Omental fat pad (tissue), 4 donors: ENCODE measurements at places on chromosomes 2 and 18. TPM values are rescaled to one million over a fixed set of nuclear protein-coding genes. Genes with fewer than 3 reads are reported as not detected.

The CPS1 gene
- total RNA-seq, result 2.9 TPM

The ARHGAP25 gene
- total RNA-seq, result 8.4 TPM

The CTAGE1 gene
- total RNA-seq, result not detected

The SCN3A gene
- total RNA-seq, result 2.5 TPM

The CHRNA1 gene
- total RNA-seq, result not detected

The FEV gene
- not detected for total RNA-seq

The SFXN5 gene
- 15.6 TPM for total RNA-seq

The SERPINB13 gene
- total RNA-seq, result not detected

The RIT2 gene
- not detected for total RNA-seq

The BCL2L11 gene
- total RNA-seq, result 16.9 TPM

The DTYMK gene
- 16.1 TPM for total RNA-seq

The RAB17 gene
- total RNA-seq, result 8.6 TPM

The ALLC gene
- total RNA-seq, result not detected

- DNase-seq, result no peak
These were observed 37.2 kb downstream of the ANKRD12 start for GRCh38 chr18:9173770-9174233.

GRCh38 chr2:3516831-3517230 lies 2.5 kb downstream of the ADI1 start:
- DNase-seq, result no peak

GRCh38 chr18:70299393-70299792 lies 10.5 kb downstream of the SOCS6 start:
- DNase-seq, result no peak

DNA sequence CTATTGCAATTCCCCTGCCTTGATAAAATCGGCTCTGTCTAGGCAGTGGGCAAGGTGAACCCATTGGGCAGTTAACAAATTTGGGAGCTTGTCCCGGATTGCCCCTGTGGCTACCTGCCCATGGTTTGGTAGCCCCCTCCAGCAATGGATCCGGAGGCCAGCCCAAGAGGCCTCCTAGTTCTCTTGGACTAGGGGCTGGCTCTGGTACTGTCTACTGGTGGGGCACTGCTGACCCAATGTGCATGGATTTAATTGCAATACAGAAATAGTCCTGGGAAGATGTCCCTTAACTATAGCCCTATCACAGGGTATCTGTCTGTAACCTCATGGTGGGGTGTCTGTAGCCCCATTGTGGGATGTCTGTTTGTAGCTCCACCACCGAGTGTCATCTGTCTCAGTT lies 37.5 kb upstream of the SH3RF3 start:
- DNase-seq, result no peak

DNA sequence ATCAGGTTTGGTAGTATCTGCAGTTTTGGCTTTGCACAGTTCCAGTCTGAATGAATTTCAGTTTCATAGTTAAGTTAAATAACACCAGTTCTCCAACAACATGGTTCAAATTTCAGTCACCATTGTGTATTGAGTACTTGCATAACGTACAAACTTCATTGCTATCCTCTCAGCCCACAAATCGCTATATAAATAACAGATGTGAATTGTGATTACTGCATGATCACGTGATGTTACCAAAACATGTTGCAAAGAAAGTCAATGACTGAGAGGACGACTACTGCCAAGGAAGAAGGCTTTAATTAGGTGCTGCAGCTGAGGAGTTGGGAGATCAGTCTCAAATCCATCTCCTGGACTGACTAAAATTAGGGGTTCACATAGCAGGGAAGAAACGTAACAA lies 48.2 kb downstream of the COL4A4 start:
- DNase-seq, result no peak

DNA sequence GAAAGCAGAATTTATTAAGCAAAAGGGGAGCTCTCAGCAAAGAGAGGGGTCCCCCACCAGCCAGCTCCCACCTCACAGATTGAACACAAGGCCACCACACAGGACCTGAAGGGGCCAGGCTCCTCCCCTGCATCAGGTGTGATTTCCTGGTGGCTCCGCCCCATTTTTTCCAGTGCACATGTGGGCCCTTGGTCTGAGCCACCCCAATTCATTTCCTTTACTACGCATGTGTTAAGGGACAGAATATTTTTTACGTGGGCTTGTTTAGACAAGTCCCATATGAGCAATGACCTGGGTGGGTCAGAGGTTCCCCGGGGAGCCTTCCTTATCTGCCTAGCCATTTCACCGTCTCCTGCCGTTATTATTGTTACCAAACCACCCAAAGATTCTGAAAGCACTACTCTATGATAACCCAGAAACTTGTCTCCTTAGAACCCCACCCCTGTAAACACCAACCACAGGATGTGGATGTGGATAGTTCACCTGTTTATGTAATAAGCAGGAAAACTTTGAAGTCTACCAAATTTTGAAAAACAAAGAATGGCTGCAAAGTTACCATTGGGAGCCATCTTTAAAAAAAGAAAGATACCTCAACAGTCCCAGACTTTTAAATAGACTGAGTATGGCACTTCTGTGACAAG lies 191.7 kb downstream of the CD226 start:
- no peak for DNase-seq

GRCh38 chr2:227036527-227036926 lies 127.5 kb downstream of the COL4A4 start:
- DNase-seq, result no peak

- DNase-seq, result no peak
These were observed 126.0 kb downstream of the ZNF532 start for GRCh38 chr18:58990720-58991119.

DNA sequence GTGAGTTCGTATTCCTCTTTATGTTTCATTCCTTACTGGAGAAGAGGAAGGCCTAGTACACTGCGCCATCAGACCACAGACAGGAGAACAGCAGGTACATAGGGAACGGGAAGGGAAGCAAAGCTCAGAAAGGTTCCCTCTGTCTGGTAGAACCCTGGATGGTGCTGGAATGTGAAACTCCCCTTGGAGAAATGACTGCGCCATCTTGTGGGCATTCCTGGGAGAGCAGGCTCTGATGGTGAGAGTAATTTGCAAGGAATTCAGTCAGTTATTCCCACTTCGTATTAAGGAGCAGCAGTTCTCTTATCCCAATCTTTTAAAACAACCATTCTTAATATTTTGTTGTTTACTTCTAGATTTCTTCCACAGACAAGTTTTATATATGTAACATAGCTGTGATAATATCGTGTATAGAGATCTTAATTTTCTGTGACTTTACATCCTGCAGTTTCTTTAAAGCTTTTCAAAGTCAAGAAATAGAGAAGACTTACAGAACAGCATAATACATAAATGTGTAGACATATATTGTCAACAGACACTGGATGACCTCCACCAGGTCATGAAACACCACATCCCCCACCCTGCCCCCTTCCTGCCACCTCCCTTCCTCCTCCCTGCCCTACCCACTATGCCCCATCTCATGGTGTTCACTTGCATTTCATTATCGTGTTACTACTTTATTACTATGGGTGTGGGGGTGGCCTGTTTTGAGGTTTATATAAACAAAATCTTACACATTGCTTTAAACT lies 83.9 kb downstream of the ARHGEF4 start:
- DNase-seq, result peak; percentile 86

DNA sequence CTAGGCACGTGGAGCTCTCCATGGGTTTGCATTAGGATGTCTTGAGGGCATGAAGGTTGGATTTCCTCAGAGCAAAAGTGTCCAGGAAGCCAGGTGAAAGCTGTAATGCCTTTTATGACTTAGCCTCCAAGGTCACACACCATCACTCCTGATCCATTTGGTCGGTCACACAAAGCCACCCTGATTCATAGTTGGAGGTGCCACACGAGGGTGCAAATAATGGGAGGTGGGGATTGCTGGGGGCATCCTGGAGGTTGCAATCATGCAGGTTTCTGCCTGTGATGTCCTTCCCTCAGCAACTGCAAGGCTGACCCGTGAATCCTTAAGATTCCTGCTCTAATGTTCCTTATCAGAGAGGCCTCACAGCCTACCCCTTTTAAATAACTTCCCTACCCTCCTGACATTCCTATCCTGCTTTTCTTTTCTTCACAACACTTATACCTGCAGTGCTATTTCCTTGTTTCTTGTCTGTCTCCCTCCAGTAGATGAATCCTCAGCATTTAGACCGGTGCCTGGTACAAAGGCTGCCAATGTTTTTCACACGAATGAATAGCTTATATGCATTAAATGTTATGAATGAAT lies 97.1 kb downstream of the LIPG start:
- no peak for DNase-seq

GRCh38 chr2:191463790-191464189 lies 214.1 kb upstream of the NABP1 start:
- no peak for DNase-seq

- no peak for DNase-seq
These were observed 52.2 kb upstream of the TSPYL6 start for GRCh38 chr2:54308186-54308585.

DNA sequence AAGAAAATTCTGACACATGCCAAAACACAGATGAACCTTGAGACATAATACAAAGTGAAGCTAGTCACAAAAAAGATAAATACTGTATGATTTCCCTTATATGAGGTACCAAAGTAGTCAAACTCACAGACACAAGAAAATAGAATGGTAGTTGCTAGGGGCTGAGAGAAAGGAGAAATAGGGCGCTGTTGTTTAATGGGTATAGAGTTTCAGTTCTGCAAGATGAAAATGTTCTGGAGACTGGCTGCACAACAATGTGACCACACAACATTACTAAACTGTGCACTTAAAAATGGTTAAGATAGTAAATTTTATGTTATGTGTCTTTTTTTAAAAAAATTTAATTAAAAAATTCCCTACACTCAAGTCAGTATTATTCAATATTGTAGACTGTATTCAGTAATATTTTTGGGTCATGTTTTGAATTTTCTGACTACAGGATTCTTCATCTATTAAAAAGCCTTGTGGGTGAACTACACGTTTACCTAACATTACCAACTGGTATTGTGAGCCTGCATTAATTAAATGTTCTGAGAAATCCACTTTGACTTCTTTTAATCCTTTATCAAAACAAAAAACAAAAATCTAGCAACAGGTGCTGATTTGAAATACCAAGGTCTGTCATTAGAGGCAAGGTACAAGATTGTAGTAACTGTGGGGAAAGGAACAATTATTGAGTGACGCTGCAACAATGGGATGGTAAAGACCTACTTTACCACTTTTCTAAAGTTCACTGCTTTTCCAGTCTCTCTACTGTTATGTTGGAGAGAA lies 140.8 kb upstream of the ZFP36L2 start:
- no peak for DNase-seq

- DNase-seq, result no peak
These were observed 2.6 kb downstream of the LMAN2L start for GRCh38 chr2:96737251-96737650.

DNA sequence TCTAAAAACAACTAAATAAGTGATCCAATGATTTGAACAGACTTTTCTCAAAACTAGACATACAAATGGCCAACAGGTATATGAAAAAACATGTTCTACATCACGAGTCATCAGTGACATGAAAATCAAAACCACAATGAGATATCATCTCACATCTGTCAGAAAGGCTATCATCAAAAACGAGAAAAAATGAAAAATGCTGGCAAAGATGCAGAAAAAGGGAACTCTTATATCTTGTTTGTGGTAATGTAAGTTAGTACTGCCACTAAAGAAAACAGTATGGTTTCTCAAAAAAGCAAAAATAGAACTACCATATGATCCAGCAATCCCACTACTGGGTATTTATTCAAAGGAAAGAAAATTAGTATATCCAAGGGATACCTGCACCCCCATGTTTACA lies 255.3 kb upstream of the FBXO11 start:
- DNase-seq, result no peak
